ENCODE measurements at places on chromosomes 13 and 19. TPM values are rescaled to one million over a fixed set of nuclear protein-coding genes. Genes with fewer than 3 reads are reported as not detected.

Gene PSG7
- total RNA-seq, result not detected

GRCh38 chr13:22874839-22875238, 305.9 kb upstream of the SGCG start:
- no peak overlapping the region for H3K4me3 ChIP-seq
- H3K27ac ChIP-seq, result no peak overlapping the region
- H3K27me3 ChIP-seq, result no peaks in the 10 kb centered on the region
- H3K4me1 ChIP-seq, result no peaks in the 10 kb centered on the region
- no peak for DNase-seq

GRCh38 chr13:25347151-25347550, 24.6 kb upstream of the ATP8A2 start:
- peaks cover 4% of the 10 kb centered on the region for H3K36me3 ChIP-seq
- no peak overlapping the region for H3K27ac ChIP-seq
- H3K4me1 ChIP-seq, result no peaks in the 10 kb centered on the region

- no peaks in the 10 kb centered on the region for H3K4me1 ChIP-seq
- DNase-seq, result no peak
- H3K27me3 ChIP-seq, result peaks cover 2% of the 10 kb centered on the region
These were observed 158.1 kb downstream of the EFNB2 start for GRCh38 chr13:106377341-106377740.

DNA sequence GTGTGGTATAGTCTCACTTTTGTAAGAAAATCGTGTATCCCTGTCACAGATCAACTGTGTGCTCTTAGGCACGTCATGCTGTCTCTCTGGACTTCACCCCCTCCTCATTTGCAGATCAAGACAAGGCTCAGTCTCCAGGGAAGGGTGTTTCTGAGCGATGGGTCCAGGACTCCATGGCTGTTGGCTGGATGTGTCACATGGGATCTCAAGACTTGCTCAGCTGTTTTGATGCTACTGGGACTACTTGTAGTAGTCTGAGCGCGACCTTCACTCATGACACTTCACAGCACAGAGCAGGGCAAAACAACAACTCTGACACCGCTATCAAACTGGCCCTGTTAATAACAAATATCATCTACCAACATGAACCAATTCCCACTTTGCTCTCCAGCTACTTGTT, 36.2 kb downstream of the SMAD9 start:
- no peaks in the 10 kb centered on the region for H3K36me3 ChIP-seq
- no peak for DNase-seq
- H3K4me3 ChIP-seq, result no peak overlapping the region
- H3K27me3 ChIP-seq, result peaks cover 12% of the 10 kb centered on the region
- H3K4me1 ChIP-seq, result no peaks in the 10 kb centered on the region
- H3K27ac ChIP-seq, result no peak overlapping the region

DNA sequence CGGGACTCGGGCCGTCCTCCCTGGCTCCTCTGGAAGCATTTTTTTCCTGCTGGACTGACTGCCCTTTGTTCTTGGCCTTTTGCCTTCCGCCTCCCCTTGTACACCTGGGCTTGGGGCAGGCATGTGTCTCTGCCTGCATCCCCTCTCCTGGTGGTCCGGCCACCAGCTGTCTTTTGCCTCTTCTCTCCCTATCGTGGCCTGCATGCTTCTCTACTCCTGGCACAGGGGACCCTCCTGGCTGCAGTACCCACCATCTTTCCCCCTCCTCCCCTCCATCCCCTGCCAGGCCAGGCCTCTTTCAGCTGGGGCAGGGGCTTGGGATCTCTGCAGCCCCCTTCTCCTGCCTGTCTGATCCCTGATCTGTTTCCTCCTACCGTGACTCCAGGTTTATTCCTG, 12.1 kb downstream of the WTIP start:
- no peak overlapping the region for H3K27ac ChIP-seq
- no peaks in the 10 kb centered on the region for H3K27me3 ChIP-seq
- no peaks in the 10 kb centered on the region for H3K4me1 ChIP-seq
- H3K36me3 ChIP-seq, result no peaks in the 10 kb centered on the region
- no peak for DNase-seq

Data from activated CD4-positive, alpha-beta memory T cell treated with anti-CD3 and anti-CD28 coated beads for 36 hours (primary cell).